ENCODE measurements at places on chromosomes 2 and 18.

DNA sequence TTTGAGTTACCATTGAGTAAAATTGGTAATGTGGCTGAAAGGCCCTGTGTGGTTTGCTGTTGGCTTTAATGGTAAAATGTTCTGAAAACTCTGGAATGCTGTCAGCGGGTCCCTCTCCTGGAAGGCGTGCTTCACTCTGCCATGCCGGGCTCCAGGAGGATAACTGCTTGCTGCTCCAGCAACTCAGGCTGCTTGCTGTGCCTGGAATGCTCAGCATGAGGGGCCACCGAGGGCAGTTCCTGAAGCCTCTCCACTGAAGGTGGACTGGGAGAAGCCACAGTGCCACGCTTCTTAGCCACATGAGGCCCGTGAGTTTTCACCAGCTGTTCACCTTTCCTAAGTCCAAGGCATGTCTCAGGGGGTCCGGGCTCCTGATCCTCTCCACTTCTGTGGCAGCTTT is 90.4 kb upstream of the FAM110C start:
- DNase-seq = no peak

GRCh38 chr2:176710657-176711186 is 441.5 kb downstream of the MTX2 start:
- DNase-seq = no peak

DNA sequence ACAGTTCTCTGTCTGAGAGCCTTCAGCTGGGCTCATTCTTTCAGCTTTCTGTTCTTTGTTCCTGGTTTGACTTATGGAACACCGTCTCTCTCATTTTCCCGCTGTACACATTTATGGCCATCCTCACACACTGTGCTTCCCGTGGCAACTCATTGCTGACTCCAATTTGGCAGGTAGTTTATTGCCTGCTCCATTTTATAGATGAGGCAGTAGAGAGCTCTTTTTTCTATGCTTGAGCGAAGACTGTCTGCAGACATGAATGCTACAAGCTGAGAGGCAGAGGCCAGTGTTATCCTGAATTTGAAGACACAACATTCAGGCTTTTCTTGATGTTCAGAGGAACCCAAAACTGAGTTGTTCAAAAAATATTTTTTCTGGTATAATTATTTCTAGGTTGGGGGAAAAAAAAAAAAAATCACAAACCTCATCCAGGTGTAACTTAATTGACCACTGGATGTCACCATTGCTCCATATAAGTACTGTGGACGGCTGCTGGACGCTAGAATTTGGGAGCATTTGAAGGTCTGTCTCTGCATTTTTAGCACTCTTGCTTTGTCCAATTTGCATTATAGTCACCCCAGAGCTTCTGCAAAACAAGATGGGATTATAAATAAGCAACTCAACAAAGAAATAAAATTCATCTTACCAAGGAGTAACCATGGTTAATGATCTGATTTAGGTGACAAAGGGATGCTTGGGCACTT is 83.5 kb downstream of the HRH4 start:
- DNase-seq = no peak

DNA sequence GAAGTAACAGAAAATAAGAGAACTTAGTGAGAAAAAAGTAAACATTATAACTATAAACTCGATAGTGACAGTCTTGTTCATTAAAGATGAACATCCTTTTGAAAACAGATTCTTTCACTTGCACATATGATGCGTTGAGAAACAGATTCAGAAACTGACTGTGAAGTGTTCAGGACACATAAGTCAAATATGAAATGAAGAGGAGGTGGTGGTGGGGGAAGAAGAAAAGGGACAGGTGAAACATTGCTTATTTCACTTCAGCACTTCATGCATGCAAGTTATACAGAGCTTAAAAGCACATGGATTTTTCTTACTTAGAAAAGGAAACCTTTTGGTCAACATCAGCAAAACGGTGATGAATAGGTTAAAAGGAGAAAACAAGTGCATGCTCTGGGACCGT is 42.5 kb downstream of the STAT4 start:
- DNase-seq = no peak

DNA sequence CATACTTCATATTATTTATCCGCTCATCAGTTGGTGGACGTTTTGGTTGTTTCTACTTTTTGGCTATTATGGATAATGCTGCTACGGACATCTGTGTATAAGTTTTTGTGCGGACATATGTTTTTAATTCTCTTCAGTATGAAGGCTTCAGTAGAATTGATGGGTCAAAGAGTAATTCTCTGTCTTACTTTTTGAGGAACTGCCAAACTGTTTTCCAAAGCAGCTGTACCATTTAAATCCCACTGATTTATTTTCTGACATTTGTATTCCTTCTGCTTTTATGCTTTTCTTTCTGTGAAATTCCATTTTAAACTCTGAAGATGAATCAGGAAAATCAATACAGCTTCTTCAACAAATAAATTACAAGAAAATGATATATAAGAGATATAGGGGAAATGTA is 20.8 kb downstream of the FAM110C start:
- DNase-seq = no peak

- DNase-seq = no peak
These were observed 20.2 kb upstream of the PAX3 start for GRCh38 chr2:222318712-222319585.

DNA sequence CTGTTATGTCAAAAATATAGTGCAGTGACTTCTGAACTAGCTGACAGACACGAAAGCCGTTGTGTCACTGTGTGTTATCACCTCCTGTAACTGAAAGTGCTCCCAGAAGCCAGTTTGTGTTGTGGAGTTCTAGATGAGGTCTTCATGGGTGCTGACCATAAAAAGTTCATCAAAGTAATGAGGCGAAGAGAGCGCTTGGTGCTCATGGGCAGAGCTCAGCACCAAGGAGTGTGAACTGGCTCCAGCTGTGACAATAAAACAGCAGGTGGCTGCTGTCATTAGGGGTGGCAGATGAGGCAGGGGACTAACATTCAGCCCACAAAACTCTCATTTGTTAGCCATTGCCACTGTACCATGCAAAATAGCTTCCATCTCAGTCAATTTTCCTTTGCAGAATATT is 151.1 kb downstream of the ZNF407 start:
- DNase-seq = no peak

DNA sequence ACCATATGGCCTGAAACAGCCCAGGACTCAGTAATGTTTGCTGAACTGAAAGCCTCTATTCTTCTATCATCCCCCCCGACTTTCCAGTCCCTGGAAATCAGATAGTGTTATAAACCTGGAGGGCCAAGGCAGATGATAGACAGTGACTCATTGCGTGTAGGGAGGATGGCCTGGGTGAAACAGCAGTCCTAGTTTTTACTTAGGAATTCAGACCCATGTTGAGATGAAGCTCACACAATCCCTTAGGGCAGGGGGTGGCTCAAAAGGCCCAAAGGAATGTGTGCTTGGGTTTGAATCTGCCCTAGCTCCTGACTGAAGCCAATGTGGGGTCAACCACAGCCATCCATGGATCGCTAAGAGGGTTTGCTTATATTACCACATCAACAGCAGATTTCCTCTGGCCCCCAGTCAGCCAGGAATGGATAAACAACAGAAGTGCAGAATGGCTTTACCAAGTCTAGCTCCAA is 43.9 kb upstream of the STPG4 start:
- DNase-seq = no peak

- DNase-seq = no peak
These were observed 9.8 kb upstream of the ZNF512 start for GRCh38 chr2:27572998-27573429.

- DNase-seq = no peak
These were observed 75.7 kb upstream of the OTOS start for GRCh38 chr2:240216167-240216566.

GRCh38 chr2:113818382-113818951 is 62.0 kb upstream of the SLC35F5 start:
- no peak for DNase-seq

GRCh38 chr18:11980163-11980493 is 1.2 kb upstream of the IMPA2 start:
- no peak for DNase-seq

DNA sequence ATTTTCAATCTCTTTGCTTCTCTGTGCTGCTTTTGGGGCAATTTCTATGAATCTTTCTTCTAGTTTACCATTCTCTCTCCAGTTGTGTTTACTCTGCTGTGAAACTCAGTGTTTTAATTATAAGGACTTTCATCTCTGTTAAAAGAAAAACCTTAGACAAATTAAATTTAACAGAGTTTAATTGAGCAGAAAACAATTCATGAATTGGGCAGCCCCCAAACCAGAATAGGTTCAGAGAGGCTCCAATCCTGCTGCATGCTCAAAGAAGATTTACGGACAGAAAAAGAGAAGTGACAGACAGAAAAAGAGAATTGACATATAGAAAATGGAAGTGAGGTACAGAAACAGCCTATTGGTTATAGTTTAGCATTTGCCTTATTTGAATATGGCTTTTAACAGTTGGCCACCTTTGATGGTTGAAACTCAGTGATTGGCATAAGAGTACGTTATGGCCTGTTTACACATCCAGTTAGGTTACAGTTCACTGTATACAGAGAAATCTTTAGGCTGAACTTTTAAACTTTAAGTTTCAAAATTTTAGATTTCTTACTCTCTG is 120.4 kb downstream of the RNF152 start:
- DNase-seq = no peak

- no peak for DNase-seq
These were observed 221.5 kb upstream of the NCKAP5 start for GRCh38 chr2:133789743-133790142.

DNA sequence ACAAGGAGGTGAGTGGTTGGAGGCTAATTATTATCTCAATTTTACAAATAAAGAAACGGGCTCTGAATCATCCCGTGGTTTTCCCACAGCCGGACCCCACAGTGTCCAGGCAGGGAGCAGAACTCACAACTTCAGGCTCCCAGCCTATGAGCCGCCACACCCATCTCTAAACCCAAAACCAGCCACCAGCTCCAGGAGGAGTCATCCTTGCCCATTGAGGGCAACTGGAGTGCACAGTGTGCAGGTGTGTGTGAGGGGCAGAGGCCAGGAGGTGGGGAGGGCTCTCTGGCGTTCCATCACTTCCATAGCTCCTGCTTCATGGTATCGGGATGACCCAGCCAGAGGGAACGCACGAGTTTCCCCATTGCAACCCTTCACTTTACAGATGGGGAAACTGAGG is 144.5 kb downstream of the CYP26B1 start:
- no peak for DNase-seq

- no peak for DNase-seq
These were observed 552.0 kb downstream of the IRS1 start for GRCh38 chr2:226247289-226248275.
